ENCODE measurements at places on chromosomes 12 and 14.

GRCh38 chr12:115364921-115365320 is 680.9 kb upstream of the TBX3 start:
- DNase-seq = no peak

GRCh38 chr12:57887631-57888408 is 41.3 kb upstream of the CTDSP2 start:
- DNase-seq = peak; percentile 62

DNA sequence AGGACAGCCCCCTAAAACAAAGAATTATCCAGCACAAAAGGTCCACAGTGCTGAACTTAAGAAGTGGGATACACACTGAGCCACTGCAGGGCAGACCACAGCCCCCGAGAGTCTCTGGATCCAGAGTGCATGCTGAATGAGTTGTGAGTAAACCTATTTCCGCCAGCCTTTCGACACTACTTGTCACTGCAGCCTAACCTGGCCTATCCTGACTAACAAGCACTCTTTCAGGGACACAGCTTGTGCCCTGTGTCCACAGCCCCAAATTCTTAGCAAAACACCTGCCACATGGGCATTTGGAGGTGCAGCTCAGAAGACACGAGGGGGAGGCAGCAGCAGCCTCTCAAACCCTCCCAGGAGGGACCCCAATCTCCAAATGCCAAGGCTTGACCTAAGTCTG is 31.3 kb downstream of the ITPK1 start:
- DNase-seq = no peak

DNA sequence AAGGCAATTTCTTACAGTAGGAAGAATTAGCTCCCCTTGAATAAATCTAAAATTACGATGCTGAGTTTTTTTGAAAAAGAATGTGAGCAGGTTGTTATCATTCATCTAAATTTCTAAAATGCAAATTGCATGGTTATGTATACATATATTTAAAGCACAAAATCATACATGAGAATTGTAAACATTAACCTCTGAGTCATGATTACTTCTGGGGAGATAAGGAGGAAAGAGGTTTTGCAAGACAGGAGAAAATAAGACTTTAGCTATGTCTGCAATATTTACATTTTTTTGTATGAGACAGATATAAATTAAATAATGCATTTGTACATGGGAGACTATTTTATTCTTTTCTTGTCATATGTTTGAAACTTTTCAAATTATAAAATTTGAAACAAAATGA is 72.2 kb downstream of the TSPAN8 start:
- DNase-seq = no peak

GRCh38 chr14:86799244-86799647 is 1193.7 kb downstream of the GALC start:
- DNase-seq = peak; percentile 97

- peak; percentile 97 for DNase-seq
Measured at GRCh38 chr12:122946690-122947341, 19.4 kb downstream of the ABCB9 start.

DNA sequence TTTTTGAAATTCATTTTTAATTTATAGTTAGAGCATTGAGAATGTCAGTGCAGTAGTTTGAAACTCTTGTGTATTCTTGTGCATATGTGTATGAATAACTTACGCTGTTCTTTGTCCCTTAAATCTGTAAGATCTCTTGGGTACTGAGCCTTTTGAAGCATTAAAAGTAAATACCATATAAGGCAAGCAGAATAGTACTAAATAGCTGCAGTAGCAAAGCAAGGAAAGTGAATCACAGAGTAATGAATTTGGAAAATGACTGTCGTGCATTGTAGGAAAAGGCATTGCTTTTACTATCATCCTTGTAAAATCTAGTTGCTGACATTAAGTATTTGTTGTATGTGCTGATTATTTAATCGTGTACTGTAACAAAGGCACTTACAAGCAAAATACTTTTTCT is 12.1 kb downstream of the CNOT2 start:
- no peak for DNase-seq

DNA sequence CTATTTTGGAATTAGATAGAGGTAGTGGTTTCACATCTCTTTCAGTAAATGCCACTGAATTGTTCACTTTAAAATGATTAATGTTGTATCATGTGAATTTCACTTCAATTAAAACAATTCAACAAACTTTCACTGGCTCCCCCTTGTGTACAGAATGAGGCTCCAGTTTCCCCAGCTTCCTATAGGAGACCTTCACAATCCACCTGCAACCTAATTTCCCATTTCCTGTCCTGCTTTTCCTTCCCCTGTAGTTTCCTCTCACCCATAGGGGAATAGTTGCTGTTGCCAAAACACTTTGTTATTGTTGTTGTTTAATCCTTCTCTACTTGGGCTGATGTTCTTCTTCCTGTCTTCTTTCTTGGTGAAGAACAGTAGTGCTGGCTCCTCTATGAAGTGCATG is 59.8 kb downstream of the NPAS3 start:
- peak; percentile 4 for DNase-seq

GRCh38 chr14:74859757-74860552 is 16.0 kb downstream of the PROX2 start:
- DNase-seq = no peak

DNA sequence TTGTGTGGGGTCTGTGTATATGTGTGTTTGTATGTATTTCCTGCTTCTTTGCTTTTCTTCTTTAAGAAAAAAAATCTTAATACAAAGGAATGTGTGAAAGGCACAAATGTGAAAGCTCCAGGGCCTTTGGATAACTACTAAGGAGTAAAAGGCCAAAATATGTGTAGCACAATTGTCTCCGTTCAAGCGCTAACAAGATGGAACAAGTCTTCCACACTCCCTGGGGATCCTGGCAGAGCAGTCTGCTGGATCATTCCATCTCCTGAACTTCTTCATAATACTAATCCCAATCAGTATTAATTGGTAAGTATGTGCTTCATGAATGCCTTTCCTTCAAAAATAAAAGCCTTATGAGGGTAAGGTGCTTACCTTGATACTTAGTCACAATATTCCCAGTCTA is 462.5 kb upstream of the TBX3 start:
- DNase-seq = no peak

GRCh38 chr12:129854591-129854990 is 49.2 kb downstream of the TMEM132D start:
- no peak for DNase-seq

DNA sequence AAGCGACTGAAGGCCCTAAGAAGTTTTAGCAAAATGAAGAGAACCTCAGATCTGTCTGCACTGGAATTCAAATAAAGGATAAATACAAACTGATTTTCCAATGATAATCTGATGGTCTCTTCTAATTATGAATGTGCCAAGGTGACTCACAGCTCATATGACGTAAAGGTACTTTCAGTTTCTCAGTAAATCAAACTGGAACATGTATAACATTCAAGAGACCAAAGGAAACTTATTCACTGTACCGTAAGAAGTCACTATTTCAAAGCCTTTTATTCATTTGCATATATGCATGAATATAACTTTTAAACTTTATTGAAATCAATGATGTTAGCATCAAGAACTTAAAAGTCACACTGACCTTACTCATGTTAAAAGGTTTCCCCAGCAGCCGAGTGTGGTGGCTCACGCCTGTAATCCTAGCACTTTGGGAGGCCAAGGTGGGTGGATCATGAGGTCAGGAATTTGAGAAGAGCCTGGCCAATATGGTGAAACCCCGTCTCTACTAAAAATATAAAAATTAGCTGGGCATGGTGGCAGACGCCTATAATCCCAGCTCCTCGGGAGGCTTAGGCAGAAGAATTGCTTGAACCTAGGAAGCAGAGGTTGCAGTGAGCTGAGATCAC is 52.2 kb downstream of the ATXN2 start:
- no peak for DNase-seq

DNA sequence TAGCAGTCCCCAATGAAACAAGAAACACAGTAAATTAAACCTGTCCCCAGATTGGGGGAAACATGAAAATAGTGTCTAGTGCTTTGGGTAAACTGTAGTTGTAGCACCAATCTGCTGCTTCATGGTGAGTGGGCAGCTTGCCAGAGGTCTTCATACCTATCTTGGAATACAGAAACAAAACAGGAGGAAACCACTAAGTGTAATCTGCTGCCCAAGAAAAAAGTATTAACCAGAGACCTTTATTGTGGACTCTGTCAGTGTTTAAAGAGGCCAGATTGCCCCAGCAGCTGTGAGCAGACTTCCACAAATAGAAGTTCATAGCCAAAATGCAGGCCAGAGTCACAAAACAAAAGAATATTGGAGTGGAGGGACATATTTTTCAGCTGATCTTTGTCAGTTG is 2.3 kb downstream of the ISCU start:
- DNase-seq = no peak

DNA sequence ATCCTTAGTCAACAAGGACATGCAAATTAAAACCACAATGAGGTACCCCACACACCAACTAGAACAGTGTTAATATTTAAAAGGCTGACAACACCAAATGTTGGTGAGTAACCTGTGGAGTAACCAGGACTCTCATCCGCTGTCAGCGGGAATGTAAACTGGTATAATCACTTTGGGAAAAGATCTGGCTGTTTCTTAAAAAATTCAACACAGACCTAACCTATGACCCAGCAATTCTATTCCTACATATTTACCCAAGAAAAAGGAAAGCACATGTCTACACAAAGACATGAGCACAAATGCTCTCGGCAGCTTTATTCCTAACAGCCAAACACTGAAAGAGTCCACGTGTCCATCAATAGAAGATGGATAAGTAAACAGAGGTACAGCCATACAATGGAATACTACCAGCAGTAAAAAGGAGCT is 26.6 kb downstream of the NRDE2 start:
- no peak for DNase-seq

GRCh38 chr14:51219473-51220448 is 20.3 kb upstream of the TMX1 start:
- peak; percentile 6 for DNase-seq

GRCh38 chr12:70468741-70469140 is 102.7 kb downstream of the KCNMB4 start:
- no peak for DNase-seq

DNA sequence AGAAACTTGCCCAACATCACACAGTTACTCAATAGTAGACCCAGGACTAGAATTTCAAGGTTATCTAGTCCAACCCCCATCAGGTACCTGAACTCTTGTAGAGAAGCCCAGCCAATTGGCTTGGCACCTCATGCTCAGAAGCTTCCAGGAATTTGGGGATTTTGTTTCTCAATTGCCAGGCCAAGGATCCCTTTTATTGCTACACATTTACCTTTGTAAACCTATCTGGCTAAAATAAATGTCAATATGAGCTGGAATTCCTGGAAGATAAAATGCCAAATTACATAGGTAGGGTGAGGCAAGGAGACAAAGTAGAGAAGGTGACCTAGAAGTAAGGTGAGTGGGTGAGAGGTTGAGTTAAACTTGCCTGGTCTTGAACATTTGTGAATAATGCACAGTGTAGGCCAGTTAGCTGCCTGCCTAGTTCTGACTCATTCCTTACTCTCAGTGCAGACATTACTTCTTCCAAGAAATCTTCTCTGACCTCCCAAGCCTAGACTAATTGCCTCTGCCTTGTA is 36.3 kb downstream of the SDR9C7 start:
- no peak for DNase-seq

DNA sequence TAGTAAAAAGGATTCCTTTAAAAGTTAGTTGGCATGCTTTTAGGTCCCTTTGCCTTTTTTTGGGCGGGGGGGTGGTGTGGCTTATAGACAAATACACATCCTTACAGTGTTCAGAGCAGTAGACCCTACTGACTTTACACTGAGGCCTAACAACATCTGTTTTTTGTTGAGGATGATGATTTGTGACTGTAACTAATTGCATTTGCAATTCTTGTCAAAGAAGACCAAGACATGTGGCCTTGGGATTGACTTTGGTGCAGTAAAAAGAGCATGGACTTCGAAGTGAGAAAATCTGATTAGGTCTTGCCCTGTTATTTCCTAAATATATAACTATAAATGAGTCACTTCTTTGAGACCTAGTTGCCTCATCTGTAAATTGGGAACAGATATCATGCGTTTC is 77.3 kb downstream of the TRHDE start:
- DNase-seq = no peak

- no peak for DNase-seq
Measured at GRCh38 chr12:26278666-26279065, 83.3 kb downstream of the SSPN start.

DNA sequence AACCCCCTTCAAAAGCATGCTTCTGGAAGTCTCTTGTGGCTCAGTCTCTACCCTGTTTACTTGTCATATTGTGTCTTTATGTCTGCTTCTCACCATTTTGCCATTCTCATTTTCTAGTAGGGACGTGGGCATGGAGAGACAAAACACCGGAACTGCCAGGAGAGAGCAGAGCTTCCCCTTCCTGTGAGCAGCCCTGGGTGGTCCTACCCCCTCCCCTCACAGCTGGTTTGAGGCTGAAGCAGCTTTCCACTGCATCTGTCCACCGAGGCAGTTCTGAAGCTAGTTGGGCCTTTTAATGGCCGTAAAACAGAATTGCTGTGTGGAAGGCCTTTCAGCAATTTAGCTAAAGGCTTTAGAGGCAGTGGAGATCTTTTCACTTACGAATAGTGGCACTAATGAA is 77.0 kb downstream of the PELI2 start:
- no peak for DNase-seq

- no peak for DNase-seq
Measured at GRCh38 chr12:115466076-115466475, 782.1 kb upstream of the TBX3 start.

- no peak for DNase-seq
Measured at GRCh38 chr12:6311822-6312528, 1.5 kb downstream of the PLEKHG6 start.

GRCh38 chr12:122139266-122139665 is 34.8 kb downstream of the IL31 start:
- no peak for DNase-seq

GRCh38 chr12:94736004-94736403 is 85.6 kb upstream of the TMCC3 start:
- no peak for DNase-seq

- no peak for DNase-seq
Measured at GRCh38 chr12:39467432-39467870, 24.5 kb upstream of the KIF21A start.

- DNase-seq = no peak
Measured at GRCh38 chr12:119620490-119620889, 26.9 kb downstream of the TMEM233 start.

DNA sequence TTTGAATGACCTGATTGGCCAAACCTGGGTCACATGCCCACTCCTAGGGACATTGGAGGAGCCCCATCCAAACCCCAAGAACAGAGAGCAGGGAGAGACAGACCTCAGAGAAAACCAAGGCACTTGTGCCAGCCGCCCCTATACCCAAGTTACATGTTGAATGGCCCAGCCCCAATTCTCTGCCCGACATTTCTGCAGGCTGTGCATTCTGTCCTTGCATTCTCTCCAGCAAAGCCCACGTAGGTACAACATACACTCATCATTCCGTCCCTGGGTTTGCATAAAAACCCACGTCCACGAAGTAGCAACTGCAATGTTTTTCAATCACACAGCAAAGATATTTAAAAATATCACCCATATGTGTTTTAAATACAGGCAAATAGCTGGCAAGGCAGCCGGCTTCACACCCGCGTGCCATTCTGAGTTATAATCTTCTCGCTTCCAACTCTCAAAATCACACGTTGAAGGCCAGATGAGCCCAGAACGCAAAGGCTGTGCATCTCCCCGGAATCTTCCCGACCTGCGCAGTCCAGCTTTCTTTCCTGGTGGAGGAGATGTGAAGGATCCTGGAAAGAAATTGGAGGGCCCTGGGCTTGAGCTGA is 91.7 kb upstream of the MYL2 start:
- no peak for DNase-seq

Data from A172 (cell line).